ENCODE measurements at places on chromosomes 5 and 9. TPM values are rescaled to one million over a fixed set of nuclear protein-coding genes. Genes with fewer than 3 reads are reported as not detected.

Gene DAB2
- 159 TPM for total RNA-seq

- no peaks in the 10 kb centered on the region for H3K36me3 ChIP-seq
- no peak overlapping the region for H3K4me3 ChIP-seq
- H3K27ac ChIP-seq: no peak overlapping the region
- DNase-seq: no peak
- H3K27me3 ChIP-seq: no peaks in the 10 kb centered on the region
Measured at GRCh38 chr5:79471556-79471955, 42.4 kb downstream of the HOMER1 start.

DNA sequence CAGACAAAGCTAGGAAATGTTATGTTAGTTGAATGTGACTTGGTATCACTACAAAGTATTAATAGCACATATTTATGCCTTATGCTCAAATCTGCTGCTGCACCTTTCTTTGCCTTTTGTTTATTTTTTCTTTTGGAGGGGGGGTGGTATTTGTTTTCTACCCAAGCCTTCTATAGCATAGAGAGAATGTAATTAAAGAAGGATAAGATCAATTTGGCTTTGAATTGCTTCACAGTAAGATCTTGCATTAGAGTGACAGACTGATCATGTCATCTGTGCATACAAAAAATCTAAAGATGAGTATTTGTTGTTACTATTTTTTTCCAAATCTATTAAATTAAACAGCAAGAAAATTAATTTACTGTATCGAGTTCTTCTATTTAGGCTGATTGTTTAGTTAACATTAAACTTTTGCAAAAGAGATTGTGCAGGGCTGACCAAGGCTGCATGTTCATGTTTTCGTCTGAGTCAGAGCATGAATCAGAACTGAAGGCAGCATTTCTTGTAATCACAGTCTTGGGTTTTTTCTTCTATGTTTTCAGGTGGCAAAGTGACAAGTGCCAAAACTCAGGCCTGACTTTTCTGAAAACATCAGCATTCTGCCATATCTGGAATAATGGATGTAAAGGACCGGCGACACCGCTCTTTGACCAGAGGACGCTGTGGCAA is 1007.1 kb upstream of the WWC1 start:
- no peak overlapping the region for H3K4me3 ChIP-seq
- H3K27ac ChIP-seq: no peak overlapping the region
- no peak for DNase-seq
- H3K27me3 ChIP-seq: no peaks in the 10 kb centered on the region
- H3K36me3 ChIP-seq: no peaks in the 10 kb centered on the region

Gene OR2S2
- 0.32 TPM for total RNA-seq

Gene NEK6
- 132 TPM for total RNA-seq

- H3K27me3 ChIP-seq: no peaks in the 10 kb centered on the region
- H3K27ac ChIP-seq: no peak overlapping the region
- H3K4me3 ChIP-seq: no peak overlapping the region
- DNase-seq: no peak
- no peaks in the 10 kb centered on the region for H3K36me3 ChIP-seq
- no peaks in the 10 kb centered on the region for H3K4me1 ChIP-seq
Measured at GRCh38 chr5:160496784-160497183, 75.1 kb downstream of the PTTG1 start.

Gene AGGF1
- total RNA-seq: 21.0 TPM

Gene OR1J2
- not detected for total RNA-seq

DNA sequence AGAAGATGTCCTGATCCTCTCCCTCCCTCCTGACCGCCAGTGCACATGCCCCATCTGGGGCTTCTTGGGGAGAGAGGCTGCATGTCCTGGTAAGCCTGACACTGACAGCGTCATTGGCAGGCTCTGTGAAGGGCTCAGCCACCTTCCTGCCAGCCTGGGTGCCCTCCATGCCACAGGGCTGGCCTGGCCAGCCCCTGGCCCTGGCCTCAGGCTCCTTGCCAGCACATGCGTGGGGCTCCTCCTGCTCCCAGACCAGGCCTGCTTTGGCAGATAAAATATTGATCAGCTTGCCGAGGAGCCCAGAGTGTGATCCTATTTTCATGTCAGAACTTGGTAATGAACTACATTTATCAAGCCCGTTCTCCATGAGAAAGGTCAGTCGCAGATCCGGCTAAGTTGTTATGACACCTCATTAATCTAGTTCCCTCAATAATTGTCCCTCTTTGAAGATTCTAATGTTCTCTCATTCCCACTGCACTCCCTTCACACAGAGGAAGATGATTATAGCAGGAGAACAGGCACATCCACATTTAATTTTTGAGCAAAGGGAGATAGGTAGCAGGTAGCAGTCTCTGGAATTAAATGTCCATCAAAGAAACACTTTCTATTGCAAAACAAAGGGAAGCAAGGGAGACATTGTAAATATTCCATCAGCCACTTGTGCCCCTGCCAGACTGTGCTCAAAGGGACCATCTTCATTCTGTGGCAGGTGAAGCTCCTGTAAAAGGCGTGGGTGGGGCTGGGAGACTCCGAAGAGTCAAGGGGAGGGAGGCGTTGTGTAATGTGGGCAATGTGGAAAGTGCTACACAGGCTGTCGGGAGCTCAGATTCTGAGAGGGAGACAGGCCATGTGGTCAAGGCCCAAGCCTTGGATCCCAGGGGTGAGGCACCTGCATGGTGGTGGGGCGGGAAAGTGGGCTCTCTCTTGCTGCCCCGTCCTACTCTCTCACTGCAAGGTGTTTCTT is 272.0 kb downstream of the HSPA4 start:
- no peak overlapping the region for H3K27ac ChIP-seq
- H3K4me1 ChIP-seq: no peaks in the 10 kb centered on the region
- H3K27me3 ChIP-seq: no peaks in the 10 kb centered on the region
- no peak overlapping the region for H3K4me3 ChIP-seq
- no peaks in the 10 kb centered on the region for H3K36me3 ChIP-seq
- no peak for DNase-seq

DNA sequence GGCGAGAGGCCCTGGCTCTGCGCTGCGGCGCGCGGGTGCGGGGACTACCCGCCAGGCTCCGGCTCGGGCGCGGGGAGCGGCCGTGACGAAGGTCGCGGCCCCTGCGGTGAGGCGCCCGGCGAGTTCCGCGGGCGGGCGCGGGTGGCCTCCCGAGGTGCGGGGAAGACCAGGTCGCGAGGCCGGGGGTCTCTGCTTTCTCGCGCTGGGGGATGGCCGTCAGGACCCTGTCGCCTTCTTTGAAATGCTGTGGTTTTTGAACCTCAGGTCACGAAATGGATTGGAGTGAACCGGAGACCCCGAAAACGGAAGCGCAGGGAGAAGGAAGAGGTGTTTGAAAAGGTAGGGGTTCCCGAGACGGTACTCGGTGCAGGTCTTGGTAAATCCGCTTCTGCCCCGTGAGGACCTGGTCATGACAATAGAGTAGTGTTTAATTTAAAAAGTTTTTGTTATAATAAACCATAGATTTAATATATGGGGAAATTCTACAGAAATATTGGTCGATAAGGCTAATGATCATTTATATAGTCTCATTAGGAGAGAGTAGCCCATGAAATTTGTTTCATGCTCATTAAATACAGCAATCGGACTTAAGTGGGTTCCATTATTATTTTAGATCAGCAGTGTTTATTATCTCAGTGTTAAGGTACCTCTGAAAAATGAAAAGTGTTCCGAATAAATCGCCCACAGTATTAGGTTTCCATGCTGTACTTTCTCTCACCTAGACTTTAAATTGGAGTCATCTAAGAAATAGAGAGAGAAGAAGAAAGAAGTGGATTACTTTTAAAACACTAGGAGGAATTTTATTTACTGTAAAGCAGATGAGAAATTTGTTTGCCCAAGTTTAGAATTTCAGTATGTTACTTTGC is 279.0 kb downstream of the AOPEP start:
- peaks cover 40% of the 10 kb centered on the region for H3K27me3 ChIP-seq
- H3K4me3 ChIP-seq: peak overlapping the region; percentile 54
- no peak for DNase-seq
- peak overlapping the region; percentile 99 for H3K27ac ChIP-seq
- H3K4me1 ChIP-seq: peaks cover 14% of the 10 kb centered on the region

DNA sequence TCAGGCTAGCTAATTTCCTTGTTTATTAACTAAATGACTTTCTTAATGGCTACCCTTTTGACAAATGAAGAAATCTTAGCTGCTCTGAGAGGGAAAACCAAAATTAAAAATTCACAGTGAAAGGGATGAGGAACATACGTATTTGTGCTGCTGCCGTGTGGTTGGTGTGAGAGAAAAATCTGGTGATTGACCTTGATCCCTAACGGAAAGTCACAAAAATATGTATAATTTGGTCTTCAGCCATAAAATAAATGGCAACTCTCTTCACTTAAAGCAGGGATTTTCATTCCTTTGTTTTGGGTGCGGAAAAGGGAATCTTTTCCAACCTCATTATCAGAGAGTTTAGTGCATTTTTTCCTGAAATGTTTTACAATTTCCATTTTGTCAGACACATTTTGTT is 40.4 kb downstream of the PAM start:
- no peaks in the 10 kb centered on the region for H3K36me3 ChIP-seq
- peaks cover 9% of the 10 kb centered on the region for H3K4me1 ChIP-seq
- H3K27ac ChIP-seq: peak overlapping the region; percentile 33
- no peak overlapping the region for H3K4me3 ChIP-seq
- DNase-seq: no peak

GRCh38 chr5:61632064-61632463 is 300.0 kb downstream of the ZSWIM6 start:
- peaks cover 10% of the 10 kb centered on the region for H3K4me1 ChIP-seq
- no peaks in the 10 kb centered on the region for H3K36me3 ChIP-seq
- H3K27ac ChIP-seq: no peak overlapping the region

DNA sequence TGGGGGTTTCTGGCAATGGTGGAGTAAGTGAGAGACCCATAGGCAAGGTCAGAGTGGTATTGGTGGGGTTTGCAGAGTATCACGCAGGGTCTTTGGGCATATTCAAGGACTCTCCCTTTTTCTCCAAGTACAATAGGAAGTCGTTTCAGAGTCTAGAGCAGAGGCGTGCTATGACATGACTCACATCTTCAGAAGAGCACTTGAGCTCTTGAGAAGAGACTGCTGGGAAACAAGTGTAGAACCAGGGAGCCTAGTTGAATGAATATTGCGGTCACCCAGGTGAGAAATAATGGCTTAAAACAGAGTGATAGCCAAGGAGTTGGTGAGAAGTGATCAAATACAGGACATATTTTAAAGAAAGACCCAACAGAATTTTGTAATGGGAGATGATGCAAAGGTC is 813.4 kb downstream of the TLE1 start:
- H3K4me3 ChIP-seq: no peak overlapping the region
- H3K27me3 ChIP-seq: no peaks in the 10 kb centered on the region
- no peaks in the 10 kb centered on the region for H3K4me1 ChIP-seq
- no peak for DNase-seq

GRCh38 chr9:14186096-14186495 is 127.8 kb downstream of the NFIB start:
- DNase-seq: no peak
- no peak overlapping the region for H3K27ac ChIP-seq
- H3K4me3 ChIP-seq: no peak overlapping the region
- peaks cover 11% of the 10 kb centered on the region for H3K4me1 ChIP-seq

DNA sequence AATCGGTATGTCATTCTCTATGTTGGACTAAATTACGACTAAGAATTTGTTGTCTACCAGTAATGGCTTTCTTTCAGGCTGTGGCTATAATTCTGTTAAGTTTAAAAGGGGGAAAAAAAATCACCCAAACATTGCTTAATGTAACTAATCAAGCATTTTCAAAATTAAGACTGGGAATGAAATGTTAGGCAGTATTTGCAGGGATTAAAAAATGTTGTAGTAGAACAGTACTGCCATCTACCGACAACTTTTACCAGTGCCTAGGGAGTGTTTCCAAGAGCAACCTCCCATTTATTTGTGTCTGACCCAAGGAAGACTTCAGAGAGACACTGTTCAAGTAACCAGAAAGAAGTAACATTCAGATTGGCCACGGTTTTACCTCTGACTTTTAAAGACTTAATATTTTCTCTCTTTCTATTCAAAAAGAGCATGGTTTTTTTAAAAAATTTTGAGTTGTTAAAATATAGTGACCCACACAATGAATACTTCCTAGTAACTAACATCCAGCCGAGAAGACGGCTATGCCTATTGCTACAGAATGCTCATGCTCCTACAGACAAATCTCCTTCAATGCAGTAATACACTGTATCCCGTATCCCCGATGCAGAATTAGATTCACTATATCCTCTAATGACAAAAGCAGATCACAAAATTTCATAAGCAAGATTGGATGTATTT is 92.4 kb downstream of the ARL15 start:
- no peak overlapping the region for H3K27ac ChIP-seq
- no peaks in the 10 kb centered on the region for H3K4me1 ChIP-seq
- H3K4me3 ChIP-seq: no peak overlapping the region
- no peaks in the 10 kb centered on the region for H3K36me3 ChIP-seq

DNA sequence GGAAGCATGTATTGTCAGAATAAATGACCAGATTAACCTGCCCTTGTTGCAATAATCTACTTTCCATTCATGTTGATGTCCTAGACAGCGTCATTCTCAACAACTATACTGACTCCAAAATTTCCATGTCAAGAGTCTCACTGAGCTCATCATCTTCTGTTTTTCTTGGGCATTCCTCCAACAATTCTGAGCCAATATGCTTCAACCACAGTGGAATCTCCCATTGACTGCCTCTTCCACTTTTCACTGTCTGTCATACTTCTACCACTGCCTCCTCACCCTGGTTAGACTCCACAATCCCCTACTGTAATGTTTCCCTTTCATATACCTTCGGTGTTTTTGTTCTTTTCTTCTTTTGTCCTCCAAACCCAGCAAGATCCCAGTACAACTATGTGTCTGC is 162.8 kb downstream of the TLE1 start:
- no peak overlapping the region for H3K27ac ChIP-seq
- H3K36me3 ChIP-seq: no peaks in the 10 kb centered on the region
- no peaks in the 10 kb centered on the region for H3K27me3 ChIP-seq
- H3K4me3 ChIP-seq: no peak overlapping the region
- no peak for DNase-seq
- H3K4me1 ChIP-seq: no peaks in the 10 kb centered on the region

All from left lung (tissue), 14 donors.